Ecto neural progenitor cell (in vitro differentiated cells): ENCODE measurements at places on chromosomes 13 and 19.

GRCh38 chr13:82096256-82096655 is 1755.3 kb upstream of the SPRY2 start:
- DNase-seq = no peak

- DNase-seq = no peak
Measured at GRCh38 chr13:74464670-74465069, 330.5 kb upstream of the KLF12 start.

DNA sequence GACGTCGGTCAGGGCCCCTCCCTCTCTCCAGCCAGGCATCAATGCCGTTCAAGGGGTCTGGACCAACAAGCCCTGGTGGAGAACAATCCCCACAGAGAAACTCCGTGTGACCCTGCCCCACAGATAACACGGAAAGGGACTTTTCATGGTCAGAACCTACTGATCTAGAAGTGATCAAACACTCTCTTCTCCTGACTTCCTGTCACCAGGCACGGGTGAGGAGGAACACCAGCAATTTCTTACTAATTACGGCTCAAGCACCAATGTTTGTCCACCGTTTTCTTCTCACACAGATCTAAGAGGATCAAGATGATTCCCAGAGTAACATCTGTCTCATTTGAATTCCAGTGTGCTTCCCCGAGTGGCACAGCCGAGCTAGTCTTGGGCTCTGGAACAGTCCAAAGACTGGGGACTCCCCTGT is 11.8 kb downstream of the RASA3 start:
- DNase-seq = no peak

GRCh38 chr19:10510301-10510802 is 6.9 kb downstream of the S1PR5 start:
- peak; percentile 76 for DNase-seq

DNA sequence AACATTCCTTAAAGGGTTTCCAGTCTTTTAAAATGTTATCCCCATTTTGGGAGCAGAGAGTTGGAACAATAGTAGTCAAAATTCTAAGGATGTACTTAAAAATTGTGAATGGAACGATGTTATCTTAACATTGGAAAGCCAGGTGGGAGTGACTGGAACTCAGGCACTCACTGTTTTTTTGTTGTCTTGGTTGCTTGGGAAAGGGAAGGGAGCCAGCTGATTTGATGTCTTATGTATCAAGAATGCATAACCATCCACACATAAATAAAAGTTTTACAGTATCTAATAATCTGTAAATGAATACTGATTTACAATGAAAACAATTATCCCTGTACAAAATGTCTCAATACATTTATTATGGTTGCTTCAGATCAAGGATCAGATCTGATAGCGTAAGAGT is 88.7 kb downstream of the SLC10A2 start:
- DNase-seq = no peak

DNA sequence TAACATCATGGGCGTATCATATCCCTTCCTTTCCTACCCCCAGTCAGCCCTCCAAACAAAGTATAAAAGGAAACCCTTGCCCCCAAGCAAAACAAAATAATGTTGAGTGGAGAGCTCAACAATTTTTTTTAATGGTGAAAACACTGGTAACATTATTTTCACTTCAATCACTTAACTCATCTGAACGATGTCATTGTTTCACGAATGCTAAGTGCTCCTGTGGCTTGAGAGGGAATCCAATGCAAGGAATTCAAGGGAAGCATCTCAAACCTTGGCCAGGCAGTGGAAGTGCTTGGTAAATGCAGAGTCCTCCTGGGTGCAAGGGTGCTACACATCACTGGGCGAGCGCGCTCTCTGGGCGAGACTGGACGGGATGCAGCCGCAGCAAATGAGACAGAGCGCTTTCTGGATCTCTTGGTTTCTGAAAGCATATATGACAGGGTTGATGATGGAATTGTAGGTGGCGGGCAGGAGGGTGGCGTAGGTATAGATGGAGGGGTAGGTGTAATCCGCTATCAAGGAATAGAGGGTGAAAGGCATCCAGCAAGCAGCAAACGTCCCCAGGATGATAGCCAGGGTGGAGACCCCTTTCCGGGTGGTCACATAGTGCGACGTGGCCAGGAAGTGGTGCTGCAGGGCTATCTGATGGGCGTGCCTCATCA is 2.0 kb downstream of the GPR12 start:
- no peak for DNase-seq

DNA sequence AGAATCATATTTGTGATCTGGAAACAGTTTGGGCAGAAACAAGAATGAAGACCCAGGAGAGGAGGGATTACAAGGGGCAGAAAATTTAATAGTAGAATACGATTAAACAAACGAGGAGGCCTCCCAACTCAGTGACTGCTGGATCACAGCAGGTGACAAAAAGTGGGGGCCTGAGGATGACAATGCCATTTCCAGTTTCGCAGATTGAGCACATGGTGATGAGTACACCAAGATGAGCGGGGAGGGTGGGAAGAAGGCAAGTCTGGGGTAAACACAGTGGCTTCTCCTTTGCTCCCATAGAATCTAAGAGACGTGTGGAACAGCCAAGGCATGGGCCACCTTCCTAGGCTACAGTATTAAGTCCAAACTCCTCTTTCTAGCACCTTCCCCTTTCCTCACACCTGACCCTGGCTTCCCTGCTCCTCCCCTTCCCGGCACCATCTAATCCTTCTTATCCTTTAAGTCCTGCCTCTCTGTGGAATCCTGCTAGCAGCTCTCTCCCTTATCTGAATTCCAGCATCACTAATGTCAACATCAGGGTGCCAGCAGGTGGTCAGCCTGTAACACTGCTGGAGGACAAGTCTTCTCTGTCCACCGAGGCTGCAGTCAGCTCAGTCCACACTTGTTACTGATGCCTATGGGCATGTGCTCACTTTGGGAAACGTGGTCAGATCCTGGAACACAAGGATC is 13.5 kb downstream of the ATP7B start:
- DNase-seq = no peak

DNA sequence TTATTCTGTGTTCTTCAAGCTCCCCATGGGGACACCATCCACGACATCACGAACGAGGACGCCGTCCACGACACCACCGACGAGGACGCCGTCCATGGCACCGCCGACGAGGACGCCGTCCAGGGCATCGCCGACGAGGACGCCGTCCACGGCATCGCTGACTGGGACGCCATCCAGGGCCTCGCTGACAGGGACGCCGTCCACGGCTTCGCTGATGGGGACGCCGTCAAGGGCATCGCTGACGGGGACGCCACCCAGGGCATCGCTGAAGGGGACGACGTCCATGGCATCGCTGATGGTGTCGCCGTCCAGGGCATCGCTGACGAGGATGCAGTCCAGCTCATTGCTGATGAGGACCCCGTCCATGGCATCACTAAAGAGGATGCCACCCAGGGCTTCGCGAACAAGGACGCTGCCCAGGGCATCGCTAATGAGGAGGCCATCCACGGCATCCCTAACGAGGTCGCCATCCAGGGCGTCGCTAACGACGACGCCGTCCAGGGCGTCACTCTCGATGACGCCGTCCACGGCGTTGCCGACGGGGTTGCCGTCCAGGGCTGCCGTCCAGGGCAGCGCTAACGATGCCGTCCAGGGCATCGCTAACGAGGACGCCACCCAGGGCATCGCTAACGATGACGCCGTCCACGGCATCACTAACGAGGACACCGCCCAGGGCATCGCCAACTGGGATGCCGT is 949.2 kb downstream of the TUBA3C start:
- DNase-seq = no peak

DNA sequence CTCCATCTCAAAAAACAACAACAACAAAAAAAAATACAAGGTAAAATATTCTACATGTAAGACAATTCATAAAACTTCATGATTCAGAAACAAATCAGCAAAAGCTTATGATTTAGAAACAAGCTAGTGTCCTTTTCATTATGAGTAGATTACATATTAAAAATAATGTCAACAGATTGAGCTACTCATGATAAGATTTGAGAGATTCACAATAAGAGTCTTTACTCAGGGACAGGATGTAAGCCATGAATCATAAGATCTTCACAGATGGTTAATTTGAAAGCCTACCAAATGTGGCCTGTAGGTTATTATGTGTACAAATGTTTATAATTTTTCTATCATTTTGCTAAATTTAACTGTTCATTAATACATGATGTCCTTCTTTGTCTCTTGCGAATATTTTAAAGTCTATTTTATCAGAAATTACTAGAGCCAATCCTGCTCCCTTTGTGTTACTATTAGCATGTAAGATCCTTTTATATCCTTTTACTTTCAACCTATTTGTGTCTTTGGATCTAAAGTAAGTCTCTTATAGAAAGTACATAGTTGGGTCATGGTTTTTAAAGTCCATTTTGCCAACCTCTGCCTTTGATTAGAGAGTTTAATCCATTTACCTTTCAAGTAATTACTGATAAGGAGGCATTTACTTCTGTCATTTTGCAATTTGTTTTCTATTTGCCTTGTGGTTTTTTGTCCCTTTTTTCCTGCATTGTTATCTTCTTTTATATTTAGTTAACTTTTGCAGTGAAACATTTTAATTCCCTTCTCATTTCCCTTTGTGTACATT is 68.3 kb upstream of the RXFP2 start:
- DNase-seq = no peak

DNA sequence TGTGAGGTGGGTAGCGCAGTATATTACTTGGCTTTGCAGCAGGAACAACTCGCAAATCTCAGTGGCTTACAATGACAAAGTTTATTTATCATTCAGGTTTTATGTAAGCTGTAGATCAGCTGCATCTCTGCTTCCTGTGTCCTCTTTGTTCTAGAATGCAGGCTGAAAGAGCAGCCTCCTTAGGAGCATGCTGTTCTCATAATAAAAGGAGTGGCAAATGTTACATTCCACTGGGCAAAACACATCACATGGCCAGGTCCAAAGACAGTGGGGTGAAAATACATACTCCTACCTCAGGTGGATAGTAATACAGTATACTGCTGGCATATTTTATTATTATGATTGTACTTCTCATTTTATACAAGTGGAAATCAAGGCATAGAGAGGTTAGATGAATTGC is 1.2 kb upstream of the CSNK1A1L start:
- DNase-seq = no peak

- DNase-seq = no peak
Measured at GRCh38 chr19:8571006-8571411, 6.2 kb downstream of the MYO1F start.

DNA sequence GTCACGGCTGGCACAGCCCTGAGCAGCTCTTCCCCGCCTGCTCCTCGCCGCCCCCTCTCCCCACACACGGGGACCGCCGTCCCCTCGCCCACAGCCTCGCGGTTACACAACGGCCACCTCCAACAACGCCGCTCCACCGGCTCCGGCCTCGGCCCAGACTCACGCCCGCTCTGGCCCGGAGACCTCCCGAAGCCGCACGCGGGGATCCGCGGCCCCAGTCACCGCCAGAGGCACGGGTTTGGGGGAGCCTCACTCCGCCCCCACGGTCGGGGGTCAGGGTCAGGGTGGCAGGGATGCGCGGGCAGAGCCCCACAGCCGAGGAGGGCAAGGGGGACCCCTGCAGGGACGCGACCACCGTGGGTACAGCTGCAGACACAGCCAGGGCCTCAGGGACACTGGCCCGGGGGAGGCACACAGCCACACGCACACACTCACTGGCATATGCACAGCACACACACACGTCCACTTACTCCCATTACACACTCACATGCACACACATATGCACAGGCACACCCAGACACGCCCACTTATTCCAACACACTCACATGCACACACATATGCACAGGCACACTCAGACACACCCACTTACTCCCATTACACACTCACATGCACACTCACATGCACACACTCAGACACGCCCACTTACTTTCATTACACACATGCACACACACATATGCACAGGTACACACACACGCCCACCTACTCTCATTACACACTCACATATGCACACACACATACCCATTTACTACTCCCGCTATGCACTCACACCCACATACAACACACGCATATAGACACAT is 1.6 kb downstream of the TTYH1 start:
- DNase-seq = peak; percentile 61

DNA sequence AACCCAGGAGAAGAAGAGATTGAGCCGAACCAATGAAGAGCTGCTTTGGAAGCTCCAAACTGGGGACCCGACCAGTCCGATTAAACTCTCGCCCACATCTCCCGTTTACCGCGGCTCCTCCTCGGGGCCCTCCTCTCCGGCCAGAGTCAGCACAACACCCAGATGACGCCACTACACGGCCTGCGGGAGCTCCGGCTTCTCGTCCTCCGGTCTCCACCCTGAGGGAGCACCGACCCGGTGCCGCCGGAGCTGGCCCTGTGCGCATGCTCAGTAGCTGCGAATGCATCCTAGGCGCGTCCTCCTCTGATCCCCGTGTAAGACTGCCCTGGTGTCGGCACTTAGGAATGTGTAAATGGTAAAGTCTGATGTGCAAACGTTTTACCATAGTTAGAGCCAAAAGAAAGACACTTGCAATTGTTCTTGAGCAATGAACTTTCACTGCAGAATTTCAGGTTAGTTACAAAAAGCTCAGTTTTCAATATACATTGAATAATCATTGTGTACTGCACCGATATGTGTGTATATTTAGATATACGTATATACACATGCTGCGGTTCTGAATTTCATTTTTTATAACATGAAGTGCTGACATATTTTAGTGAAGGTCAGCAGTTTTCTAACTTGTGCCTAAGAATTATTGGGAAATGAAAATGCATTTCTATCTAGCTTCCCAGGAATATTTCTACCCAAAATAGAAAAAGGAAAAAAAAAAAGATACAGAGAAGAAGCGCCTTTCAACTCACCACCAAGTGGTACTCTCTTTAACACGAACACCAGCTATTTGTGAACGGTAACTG is 92.2 kb downstream of the SLC7A1 start:
- DNase-seq = peak; percentile 76

DNA sequence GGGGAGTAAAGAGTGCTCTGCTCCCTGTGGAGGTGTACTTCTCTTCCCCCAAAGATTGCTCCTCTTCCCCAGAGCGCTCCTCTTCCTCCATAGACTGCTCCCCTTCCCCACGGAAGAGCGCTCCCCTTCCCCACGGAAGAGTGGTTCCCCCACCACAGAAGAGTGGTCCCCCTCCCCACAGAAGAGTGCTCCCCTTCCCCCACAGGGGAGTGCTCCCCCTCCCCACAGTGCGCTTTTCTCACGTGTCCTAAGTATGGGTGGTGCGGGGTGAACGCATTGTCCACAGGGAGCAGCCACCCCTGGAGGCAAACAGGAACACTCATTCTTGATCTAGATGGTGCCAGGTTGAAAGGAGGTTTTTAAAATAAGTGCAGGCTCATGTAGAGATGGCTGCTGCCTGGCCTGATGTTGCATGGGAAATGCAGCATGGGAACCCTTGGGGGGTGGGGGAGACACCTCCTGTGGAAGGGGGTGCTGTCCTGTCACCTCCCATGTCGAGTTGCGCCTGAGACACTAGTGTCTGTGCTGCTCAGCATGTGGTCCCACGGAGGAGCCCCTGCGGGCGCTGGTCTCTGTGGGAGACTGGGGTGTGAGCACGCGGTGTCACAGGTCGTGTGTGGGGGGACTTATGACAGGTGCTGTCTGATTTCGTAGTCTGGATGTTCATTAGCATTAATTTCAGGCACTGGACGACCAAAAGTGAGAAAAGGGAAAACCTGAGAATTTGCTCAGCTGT is 52.2 kb downstream of the ATP11A start:
- no peak for DNase-seq

DNA sequence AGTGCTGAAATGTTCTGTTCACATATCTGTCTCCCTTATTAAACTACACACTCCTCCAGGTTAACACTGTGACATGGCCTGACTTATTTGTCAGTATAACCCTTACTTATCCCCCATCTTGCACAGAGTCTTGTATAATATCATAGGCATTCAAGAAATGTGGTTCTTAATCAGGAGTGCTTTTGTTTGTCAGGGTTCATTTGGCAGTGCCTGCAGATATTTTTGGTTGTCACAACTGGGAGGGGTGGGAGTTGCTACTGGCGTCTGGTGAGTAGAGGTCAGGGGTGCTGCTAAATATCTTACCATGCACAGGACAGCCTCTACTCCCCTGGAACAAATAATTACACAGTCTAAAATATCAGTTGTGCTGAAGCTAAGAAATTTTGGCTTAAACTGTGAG is 20.4 kb upstream of the OBI1 start:
- DNase-seq = no peak
